ENCODE measurements at places on chromosomes 13 and 19.
A peak's percentile ranks its signal among the peaks of the same experiment; 100 is the strongest.

GRCh38 chr19:22935151-22935550, 67.8 kb downstream of the ZNF728 start:
- no peak for DNase-seq

DNA sequence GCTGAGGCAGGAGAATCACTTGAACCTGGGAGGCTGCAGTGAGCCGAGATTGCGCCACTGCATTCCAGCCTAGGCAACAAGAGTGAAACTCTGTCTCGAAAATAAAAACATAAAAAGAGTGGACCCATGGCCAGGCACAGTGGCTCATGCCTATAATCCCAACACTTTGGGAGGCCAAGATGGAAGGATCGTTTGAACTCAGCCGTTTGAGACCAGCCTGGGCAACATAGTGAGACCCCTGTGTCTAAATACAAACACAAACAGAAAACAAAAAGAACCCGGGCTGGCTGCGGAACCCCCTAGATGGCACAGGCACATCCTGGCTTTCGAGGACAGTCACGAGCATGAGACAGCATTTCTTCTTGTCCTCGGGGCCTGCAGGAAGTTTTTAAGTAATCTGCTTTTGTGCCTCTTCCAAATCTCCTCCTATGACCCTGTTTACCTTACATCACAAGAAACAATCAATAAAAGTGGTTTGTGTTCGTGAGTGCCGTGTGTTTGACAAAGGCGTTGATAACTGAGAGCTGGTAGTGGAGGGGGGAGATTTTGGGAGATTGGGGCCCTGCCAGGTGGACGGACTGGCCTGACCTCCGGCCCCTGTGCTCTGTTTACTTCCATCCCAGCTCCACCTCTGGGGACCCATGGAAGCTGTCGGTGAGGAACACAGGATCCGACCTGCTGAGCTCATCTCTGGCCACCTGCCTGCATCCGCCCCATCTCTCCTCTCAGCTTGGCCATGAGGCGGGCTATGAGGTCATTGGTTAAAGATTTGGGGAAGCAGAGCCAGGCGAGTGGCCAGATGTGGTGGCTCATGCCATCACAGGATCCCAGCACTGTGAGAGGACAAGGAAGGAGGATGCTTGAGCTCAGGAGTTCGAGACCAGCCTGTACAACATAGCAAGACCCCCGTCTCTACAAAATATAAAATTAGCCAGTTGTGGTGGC, 5.9 kb upstream of the GDF15 start:
- no peak for DNase-seq

DNA sequence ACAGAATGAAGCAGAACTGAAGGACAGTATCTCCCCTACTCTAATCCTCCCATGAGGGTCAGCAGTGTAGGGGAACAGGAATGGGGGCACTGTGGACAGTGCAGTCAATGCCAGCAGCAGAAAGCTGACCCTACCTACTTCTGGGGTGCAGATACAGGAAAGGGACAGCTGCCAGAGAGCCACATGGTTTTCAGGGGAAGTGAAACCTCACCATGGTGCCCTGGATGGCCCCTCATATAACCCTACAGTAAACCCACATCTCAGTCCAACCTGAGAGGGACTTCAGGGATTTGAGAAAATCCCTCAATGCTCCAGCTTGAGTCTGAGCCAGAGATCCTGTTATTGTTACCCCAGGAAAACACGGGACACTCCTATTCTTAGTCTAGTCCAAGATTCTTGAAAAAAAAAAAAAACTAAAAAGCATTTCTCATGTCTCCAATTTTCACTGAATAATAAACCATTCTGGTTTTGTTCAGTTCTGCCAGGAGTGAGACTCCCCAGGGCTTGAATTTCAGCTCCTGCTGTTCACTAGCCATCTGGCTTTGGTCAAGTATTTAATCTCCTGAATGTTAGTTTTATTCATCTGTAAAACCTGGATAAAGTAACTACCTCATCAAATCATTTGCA, 511.6 kb upstream of the ARGLU1 start:
- DNase-seq, result no peak

- peak; percentile 59 for DNase-seq
Measured at GRCh38 chr19:14381689-14382474, 638 bp downstream of the ADGRE5 start.

GRCh38 chr19:11421371-11422098, 2.4 kb upstream of the RGL3 start:
- peak; percentile 34 for DNase-seq

DNA sequence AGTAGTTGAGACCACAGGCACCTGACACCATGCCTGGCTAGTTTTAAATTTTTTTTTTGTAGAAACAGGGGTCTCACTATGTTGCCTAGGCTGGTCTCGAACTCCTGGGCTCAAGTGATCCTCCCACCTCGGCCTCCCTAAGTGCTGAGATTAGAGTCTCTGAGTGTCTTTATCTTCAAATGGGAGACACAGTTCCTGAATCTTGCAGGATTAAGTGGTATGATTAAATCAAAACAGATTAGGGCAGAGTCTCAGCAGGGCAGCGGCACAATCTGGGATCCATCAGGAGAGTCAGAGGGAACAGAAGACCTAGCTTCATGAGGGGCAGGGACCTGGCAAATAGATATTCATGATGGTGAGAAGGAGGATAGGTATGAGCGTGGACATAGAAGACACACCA, 953 bp downstream of the RLN3 start:
- no peak for DNase-seq

DNA sequence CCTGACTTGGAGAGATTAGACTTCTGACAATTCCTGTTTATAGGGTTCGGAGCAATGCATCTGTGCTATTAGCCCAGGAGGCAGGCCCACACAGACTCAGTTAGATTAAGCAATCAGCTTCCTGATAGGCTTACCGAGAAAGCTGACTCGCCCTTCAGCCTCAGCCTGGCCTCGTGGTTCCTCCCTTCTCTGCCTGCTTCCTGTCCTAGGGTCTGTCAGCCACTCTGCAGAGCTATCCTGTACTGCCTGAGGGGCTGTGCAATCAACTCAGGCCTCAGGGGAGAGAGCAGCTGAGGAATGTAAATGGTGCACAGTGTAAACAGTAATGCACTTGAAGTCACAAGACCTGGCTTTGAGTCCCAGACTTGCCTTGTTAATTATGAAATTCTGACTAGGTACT, 30.7 kb downstream of the HTR2A start:
- DNase-seq, result no peak

DNA sequence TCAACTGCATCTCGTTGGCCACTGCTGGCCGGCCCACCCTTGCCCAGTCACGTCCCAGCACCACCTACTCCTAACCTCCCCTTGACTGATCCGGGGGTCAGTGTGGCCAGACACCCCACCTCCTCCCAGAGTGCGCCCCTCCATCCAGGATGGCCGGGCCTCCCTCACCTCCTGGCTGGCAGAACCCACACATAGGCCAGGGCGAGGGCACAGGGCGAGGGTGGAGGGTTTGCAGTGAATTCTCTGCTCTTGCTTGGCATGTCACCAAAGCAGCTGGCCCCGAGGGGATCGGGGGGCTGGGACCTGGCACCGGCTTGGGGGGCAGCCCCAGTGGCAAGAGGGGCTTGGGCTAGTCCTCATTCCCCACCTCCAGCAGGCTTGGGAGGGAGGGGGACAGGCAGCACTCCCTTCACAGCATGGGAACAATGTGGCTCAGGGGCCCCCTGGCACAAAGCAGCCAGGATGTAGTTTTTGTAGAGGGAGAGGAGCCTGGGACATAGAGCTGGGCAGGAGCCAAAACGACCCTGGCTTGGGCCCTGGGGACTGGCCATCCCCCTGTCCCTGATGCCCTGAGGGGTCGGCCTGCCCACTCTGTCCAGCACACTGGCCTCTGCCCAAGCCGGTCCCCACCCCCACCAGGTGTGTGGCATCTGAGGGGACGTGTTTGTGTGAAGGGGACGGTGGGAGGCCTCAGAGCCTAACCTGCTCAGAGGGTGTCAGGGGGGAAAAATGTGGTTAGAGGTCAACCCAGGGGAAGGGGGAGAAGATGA, 28.5 kb upstream of the ASF1B start:
- no peak for DNase-seq
